ENCODE measurements at places on chromosomes 4 and X.
A peak's percentile ranks its signal among the peaks of the same experiment; 100 is the strongest.

GRCh38 chr4:139599076-139599475 is 43.1 kb upstream of the SETD7 start:
- no peak for DNase-seq

DNA sequence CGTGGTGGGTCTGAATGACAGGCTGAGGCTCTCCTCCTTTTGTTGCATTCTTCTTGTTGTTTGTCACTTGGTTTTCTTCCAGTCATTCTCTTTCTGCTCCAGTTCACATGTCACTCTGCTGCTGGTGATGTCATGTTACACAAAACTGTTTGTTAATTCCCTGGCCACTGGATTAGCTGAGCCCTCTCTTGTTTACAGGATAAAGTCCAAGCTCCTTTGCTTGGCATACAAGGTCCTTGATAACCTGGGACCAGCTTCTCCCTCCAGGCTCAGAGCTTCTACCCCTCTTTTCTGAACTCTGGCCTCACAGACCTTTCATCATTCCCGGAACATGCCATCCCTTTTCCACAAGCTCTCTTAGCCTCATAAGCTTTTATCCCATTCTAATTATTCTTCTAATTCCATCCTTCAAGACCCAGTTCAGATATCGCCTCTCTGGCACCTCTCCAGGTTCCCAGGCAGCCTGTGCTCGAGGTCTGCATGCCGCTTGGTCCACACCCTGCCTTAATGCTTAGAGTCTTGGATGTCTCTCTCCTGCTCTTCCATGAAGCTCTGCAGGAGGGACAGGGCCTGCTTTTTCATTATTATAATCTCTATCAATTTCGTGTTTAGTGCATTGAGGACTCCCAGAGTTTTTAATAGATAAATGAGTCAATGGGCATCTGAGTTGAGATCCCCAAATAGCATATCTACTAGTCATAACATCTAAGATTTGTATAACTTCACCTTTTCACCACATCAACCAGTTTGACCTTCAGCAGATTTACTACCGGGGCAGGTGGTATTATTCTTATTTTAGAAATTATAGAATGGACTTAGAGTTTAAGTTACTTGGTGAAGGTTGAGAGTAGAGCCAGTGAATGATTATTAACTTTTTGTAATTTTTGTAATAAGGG is 98.7 kb downstream of the TMEM131L start:
- no peak for DNase-seq

DNA sequence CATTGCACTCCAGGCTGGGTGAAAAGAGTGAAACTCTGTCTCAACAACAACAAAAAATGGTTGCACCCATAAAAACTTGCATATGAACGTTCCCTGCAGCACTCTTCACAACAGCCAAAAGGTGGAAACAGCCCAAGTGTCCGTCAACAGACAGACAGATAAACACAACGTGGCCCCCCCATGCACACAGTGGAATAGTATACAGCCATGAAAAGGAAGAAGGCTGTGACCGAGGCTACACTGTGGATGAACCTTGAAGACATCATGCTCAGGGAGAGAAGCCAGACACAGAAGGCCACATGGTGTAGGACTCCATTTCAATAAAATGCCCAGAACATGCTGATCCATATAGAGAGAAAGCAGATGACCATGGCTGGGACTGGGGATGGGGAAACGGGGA is 33.5 kb upstream of the ASMTL start:
- DNase-seq = no peak

DNA sequence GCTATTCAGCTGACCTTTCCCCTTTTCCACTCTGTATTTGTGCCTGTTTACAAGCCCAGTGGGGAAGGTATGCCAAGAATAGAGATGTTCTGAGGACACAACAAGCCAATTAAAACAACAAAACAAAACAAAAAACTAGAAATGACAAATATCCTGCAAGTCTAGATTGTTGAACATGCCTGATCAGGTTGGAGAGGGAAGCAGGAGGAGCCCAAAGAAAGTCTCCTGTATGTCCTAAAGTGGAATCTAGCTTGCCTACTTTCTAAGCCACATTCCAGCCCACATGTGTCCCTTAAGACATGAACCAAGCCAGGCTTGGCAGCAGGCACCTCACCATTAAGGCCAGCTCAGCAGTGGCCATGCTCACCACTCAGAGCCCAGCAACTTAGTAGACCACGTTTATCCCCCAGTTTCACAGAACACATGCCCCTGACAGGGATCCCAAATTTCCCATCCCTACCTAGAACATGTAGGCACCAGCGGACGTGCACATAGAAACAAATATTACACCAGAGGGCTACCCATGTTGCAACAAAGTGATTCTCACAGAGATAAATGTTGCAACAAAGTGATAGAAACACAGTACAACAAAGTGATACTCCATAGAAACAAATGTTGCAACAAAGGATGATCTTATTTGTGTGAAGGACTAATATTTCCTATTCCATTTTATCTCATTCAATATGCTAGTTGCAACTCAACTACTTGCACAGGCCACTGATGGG is 48.3 kb downstream of the CD99L2 start:
- no peak for DNase-seq

- no peak for DNase-seq
Measured at GRCh38 chr4:33961761-33962160, 2282.6 kb downstream of the ARAP2 start.

DNA sequence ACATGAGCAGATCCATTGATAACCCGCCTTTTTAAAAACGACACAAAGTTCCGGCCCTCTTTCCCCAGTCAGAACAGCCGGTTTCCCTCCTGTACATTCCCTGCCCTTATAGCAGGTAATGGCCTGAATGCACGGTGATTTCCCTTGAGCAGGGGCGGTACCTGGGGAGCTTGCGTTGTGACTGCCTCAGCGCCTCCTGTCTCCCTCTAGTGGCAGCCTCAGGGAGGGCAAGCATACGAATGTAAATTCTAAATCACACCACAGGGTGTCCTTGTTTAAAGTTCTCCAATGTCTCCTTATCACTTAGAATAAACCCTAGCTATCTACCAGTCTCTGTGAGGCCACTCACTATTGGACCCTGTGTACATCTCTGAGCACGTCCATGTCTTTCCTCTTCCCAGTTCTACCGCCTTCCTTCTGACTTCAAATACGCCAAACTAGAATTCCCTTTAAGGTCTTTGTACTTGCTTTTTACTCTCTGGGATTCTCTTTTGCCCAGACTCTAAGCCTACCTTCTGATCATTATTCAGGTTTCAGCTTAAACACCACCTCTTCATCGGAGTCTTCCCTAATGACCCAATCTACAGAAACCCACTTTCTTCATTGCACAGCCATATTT is 18.4 kb upstream of the LDB2 start:
- DNase-seq = peak; percentile 63

DNA sequence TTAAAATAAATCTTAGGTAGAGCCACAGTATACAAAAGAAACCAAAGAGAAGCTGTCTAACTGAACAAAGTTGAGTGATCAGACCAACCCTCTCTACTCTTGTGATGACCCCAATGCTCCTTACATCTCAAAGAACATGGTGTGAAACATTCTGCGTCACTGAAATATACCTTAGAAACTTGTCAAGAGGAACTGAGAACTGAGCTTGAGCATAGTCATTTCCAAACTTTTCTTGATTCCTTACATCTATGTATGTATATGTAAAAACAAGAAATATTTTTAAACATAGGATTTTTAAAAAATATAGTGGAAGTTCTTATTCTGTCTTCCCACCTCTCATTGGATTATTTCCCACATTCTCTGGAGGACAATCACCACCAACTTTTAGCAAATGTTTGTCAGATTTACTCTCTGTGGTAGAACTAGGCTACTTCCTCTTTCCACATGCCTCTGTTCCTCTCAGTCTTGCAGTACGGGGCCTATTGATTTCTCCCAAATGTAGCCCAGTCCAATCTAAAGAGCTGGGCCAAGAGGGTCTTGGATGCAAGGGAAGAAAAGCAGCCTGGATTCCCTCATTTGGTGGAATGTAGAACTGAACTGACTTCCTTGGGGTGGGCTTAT is 98.2 kb upstream of the HHIP start:
- DNase-seq = no peak

- no peak for DNase-seq
Measured at GRCh38 chrX:2284601-2285000, 216.2 kb downstream of the DHRSX start.

GRCh38 chrX:50100188-50100587 is 100.6 kb downstream of the AKAP4 start:
- no peak for DNase-seq

DNA sequence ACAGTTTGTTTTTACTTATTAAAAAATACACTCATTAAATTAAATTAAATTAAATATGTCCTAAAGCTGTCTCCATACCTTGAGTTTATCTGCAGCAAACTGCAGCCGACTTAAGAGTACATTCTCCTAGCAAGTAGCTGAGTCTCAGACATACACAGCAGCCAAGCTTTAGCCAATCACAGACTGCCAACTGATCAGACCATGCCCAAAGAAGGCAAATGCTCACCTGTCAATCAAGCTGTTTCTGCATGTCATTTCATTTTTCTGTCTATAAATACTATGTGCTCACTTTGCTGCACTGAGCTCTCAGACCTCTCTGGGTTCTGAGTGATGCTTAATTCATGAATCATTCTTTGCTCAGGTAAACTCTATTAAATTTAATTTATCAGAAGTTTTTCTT is 280.9 kb upstream of the EPHA5 start:
- no peak for DNase-seq

GRCh38 chr4:27007507-27007906 is 146.9 kb downstream of the STIM2 start:
- no peak for DNase-seq

DNA sequence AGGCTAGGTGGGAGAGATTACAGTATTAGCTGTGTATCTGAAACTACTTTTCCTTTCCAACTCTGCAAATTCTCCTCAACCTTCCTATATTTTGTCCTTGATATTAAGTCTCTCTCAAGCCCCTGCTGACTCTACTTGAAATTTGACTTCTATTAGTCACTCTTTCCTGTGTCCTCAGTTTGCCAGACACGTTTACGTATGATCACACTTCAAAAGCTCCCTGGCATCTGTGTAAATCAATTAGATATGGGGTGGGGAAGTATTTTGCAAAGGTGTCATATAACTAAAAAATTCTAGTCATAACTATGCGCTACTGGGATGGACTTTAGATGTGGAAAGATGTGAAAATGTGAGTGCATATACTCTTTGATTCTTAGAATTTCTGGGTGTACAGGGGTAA is 67.4 kb upstream of the ARHGAP24 start:
- DNase-seq = no peak

- no peak for DNase-seq
Measured at GRCh38 chrX:110280954-110281353, 36.9 kb downstream of the AMMECR1 start.

DNA sequence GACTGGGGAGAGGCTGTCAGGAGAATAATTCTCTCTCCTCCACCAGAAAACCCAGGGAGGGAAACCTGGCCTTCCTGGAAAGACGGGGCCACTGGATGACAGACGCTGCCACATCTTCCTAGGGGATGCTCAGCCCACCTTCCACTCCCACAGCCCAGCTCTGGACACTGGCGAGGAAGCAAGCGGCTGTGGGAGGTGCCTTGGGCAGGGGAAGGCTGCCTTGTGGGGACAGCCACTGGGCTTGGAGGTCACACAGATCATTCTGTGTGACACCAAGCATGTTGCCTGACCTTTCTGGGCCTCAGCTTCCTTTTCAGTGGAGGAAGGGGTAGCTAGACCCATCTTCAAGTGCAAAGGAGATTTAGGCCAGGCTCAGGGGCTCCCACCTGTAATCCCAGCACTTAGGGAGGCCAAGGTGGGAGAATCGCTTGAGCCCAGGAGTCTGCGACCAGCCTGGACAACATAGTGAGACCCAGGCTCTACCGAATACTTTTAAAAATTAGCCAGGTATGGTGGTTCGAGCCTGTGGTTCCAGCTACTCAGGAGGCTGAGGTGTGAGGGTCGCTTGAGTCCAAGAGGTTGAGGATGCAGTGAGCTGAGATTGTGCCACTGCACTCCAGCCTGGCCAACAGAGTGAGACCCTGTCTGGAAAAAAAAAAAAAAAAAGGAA is 9.8 kb upstream of the MSX1 start:
- DNase-seq = no peak

- no peak for DNase-seq
Measured at GRCh38 chr4:37445023-37445422, 200.5 kb downstream of the NWD2 start.

DNA sequence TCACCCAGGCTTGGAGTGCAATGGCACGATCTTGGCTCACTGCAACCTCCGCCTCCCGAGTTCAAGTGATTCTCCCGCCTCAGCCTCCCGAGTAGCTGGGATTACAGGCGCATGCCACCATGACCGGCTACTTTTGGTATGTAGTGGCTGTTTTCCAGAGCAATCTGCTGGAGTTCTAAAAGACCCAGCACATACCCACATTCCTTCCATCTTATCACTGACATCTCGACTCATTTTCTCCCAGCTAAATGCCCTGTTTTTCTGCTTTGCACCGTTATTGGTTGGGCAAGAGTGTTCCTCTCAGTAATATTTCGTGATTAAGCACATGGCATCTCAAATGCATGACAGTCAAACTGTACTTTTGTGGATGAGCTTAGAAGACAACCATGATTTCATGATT is 53.7 kb downstream of the PRKX start:
- DNase-seq = no peak

- DNase-seq = no peak
Measured at GRCh38 chr4:157357887-157358286, 137.4 kb downstream of the GRIA2 start.

DNA sequence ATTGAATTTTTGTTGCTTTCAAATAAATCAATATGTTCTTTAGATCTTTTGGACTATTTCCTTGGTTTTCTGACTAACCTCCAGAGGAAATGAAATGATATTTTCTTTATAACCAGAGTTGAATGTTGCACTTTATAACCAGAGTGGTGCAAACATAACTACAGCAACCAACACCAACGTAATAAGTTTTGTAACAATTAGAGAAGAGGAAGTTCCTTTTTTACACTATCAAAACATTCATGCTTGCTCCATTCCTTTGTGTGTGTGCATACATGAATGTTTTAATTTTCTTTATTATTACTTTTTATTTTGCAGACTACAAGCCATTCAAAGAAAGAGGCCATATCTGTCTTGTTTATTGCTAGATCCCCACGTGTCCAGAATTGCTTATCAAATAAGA is 193.0 kb upstream of the PPP3CA start:
- no peak for DNase-seq

DNA sequence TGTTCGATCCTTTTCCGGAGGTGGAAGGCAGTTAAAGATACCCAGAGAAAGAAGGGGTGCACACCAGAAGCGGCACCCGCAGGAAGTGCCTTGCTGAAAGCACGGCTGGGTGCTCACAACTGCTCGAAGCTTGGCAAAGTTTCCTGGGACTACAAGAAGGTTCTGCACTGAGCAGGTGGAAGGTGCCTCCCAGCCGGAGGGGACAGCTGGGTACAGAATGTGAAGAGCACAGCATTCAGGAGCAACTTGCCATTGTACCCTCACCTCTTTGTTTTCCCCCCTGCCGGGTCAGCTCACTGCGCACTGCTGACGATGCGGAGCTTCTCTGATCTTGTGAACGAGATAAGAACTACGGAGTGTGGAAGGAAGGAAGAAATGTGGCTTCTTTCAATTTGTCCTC is 289.2 kb downstream of the FBXW7 start:
- no peak for DNase-seq

DNA sequence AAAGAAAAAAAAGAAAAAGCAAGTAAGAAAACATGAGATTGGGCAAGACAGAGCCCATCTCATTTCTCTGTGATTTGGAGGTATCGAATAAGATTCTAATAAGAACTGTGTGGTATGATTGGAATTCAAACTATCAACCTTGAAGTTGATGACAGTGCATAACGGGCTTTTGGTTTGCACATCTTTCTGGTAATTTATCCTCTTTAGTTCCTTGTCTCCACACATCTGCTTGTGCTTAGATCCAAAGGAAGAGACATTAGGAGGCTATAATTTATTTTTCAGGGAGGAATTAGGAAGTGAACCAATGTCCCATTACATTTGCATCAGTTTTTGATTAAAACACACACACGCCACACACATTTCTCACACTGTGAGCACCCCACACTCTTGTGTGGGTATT is 149.9 kb downstream of the ARSF start:
- no peak for DNase-seq

All from stimulated activated CD4-positive, alpha-beta T cell treated with anti-CD3 and anti-CD28 coated beads, Interleukin-4, amount 100 ng/mL, for 4 hours (primary cell).